ENCODE measurements at places on chromosomes 6 and 20. TPM values are rescaled to one million over a fixed set of nuclear protein-coding genes. Genes with fewer than 3 reads are reported as not detected.

Gene TBPL1
- total RNA-seq: 28.2 TPM

Gene BMP6
- 22.0 TPM for total RNA-seq

Gene CD93
- 2.8 TPM for total RNA-seq

Gene BANF2
- not detected for total RNA-seq
